ENCODE measurements at places on chromosomes 16 and 17.

- no peak for DNase-seq
Observed at GRCh38 chr17:76458580-76459490, 5.9 kb upstream of the UBE2O start.

GRCh38 chr17:56777859-56778258 is 55.9 kb downstream of the C17orf67 start:
- no peak for DNase-seq

- no peak for DNase-seq
Observed at GRCh38 chr17:350706-351448, 1.7 kb downstream of the RPH3AL start.

GRCh38 chr16:52553322-52553721 is 6.4 kb upstream of the TOX3 start:
- no peak for DNase-seq

DNA sequence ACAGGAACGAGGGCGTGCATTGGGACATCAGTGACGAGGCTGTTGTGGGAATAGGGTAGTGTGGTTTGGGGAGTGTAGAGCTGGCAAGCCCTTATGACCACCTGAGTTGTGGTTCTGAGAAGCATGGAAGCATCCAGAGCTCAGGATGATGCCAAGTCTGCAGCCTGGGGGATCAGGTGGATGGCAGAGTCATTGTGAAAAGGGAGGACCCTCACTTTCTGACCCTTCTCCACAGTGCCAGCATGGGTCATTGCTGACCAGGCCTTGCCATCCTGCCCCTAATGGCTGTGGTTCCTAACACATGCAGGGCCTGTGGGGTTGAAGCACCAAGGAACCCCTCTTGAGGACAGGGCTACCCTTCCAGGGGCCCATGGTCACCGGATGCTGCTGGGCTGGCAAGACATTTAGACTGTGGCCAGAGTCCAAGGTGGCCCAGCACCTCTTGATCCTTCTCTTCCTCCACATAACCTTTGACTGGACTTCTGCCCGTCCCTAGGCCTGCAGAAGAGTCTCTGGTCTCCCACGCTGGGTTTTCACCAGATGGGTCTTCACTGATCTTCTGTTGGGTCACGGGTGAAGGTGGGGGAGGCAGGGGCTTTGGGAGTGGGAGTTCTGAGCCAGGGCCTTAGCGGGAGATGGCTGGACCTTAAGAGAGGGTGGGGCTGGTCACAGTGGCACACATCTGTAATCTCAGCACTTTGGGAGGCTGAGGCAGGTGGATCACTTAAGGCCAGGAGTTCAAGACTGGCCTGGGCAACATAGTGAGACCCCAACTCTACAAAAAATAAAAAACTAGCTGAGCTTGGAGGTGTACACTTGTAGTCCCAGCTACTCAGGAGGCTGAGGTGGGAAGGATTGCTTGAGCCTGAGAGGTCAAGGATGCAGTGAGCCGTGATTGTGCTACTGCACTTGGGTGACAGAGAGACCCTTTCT is 2.0 kb upstream of the PLA2G15 start:
- DNase-seq, result no peak

Measured in stimulated activated CD4-positive, alpha-beta T cell treated with anti-CD3 and anti-CD28 coated beads, Interleukin-2, amount 100 ng/mL, for 24 hours (primary cell).